ENCODE measurements at places on chromosomes 3 and 15.

- no peak for DNase-seq
These were observed 27.1 kb downstream of the SPSB4 start for GRCh38 chr3:141078200-141078599.

GRCh38 chr3:150300388-150300787 is 107.7 kb upstream of the TSC22D2 start:
- no peak for DNase-seq

- no peak for DNase-seq
These were observed 39.3 kb downstream of the RHCG start for GRCh38 chr15:89457086-89457485.

DNA sequence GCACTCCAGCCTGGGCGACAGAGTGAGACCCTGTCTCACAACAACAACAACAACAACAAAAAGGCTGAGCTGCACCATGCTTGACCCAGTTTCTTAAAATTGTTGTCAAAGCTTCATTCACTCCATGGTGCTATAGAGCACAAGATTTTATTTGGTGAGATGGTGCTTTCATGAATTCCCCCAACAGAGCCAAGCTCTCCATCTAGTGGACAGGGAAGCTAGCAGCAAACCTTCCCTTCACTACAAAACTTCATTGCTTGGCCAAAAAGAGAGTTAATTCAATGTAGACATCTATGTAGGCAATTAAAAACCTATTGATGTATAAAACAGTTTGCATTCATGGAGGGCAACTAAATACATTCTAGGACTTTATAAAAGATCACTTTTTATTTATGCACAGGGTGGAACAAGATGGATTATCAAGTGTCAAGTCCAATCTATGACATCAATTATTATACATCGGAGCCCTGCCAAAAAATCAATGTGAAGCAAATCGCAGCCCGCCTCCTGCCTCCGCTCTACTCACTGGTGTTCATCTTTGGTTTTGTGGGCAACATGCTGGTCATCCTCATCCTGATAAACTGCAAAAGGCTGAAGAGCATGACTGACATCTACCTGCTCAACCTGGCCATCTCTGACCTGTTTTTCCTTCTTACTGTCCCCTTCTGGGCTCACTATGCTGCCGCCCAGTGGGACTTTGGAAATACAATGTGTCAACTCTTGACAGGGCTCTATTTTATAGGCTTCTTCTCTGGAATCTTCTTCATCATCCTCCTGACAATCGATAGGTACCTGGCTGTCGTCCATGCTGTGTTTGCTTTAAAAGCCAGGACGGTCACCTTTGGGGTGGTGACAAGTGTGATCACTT is 2.0 kb downstream of the CCR5 start:
- no peak for DNase-seq

DNA sequence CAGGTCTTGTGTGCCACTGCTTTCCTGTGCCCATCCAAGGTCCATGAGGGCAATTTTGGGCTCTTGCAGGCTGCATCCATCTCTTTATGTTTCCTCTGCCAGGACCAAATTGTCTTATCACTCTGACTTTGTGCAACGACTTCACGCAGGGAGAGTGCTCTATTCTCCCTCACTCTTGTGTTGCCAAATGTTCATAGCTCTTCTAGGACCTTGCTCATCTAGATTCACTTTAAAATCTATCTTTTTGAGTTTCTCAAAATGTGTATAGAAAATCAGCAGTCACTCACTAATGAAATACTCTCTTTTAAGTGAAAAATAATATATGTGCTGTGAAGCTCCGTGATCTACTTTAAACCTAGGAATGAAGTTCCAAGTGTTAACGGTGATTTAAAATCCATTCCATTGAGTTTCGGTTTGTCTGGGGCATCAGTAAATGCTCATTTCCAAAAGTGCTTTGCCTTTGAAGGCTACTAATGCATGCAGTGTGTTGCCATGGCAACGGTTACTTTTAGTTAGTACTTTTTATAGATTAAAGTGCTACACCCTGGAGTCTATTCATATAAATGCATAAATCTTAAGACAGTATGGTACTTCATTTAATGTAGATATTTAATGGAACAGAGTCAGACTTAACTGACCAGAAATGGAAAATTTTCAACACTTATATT is 46.6 kb upstream of the GOLGA8J start:
- DNase-seq, result no peak

DNA sequence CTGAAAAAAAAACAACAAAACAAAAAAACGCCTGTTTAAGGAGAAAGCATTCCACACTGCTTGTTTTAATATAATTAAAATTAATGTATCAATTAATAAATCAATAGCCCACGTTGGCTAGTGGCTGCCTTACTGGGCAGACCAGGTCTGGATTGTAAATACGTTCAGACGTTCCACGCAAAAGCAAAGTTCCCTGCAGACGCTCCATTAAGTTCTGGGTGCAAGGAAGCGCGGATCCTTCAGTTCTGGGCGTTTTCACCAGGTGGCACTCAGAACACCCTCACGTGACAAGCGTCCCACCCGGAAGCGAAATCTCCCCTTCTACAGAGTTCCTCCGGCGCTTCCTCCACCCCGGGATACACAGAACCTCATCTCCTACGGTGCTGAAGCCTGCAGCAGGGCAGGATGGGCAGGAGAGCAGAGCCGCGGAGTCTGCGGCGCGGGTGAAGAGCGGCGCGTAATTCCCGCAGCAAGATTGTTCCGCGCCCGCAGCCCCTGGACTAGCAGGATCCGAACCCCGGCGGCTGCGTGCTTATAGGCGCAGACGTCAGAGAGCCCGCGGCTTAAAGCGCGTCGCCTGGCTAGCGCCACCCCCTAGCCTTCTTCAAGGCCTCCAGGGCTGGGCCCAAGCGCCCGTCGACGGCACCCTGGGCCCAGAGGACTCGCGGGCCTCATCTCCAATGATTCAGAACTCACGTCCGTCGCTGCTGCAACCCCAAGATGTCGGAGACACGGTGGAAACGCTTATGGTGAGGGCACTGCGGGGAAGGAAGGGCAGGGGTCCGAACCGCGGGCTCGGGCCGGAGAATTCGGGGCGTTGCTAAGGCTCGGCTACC is at the start of gene SLC25A38:
SLC25A38 (plus strand) TSS at position 326 of the 836 bp plus-strand sequence; CDS start at position 681, 355 bp downstream.
- DNase-seq, result no peak

GRCh38 chr15:71195242-71195641 is 80.0 kb downstream of the THSD4 start:
- no peak for DNase-seq

DNA sequence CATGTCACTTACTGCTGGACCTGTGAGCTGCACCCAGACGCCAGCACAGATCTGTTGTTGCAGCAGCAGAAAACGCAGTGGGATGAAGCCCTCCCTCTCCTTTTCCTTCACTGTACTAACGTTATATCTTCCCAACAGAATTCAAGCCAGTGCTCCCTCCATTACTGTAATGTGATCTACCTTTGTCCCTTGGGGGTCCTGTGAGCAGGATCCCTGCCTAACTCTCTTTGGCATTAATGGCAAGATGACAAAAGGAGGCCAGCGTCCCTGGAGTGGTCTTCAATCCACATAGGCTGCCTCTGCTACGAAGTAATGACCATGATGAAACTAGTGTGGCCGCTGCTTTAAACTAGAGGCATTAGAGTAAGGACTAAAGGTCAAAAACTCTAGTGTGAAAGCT is 69.3 kb upstream of the SOX14 start:
- no peak for DNase-seq

GRCh38 chr15:90664650-90665287 is 52.4 kb upstream of the BLM start:
- DNase-seq, result no peak

GRCh38 chr3:116444115-116444747 is 1.1 kb downstream of the LSAMP start:
- DNase-seq, result no peak

GRCh38 chr3:51622413-51622812 is 48.6 kb upstream of the TEX264 start:
- no peak for DNase-seq

- no peak for DNase-seq
These were observed 14.1 kb downstream of the KLF15 start for GRCh38 chr3:126342991-126343648.

DNA sequence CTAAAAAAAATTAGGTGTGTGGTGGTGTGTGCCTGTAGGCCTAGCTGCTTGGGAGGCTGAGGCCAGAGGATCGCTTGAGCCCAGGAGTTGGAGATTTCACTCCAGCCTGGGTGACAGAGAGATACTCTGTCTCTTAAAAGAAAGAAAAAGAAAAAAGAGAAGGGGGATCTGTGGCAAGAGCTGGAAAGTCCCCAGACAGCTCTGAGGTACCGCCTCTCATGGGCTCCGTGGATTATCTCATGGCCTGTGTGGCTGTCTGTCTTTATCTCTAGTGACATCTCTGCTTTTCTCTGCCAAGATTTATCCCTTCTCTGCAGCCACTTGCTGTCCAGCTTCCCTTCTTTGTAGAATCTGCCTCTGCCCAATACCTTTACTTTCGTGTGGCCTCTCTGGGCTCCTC is 5.7 kb downstream of the EXOSC7 start:
- no peak for DNase-seq

- no peak for DNase-seq
These were observed 158.6 kb upstream of the NR2E3 start for GRCh38 chr15:71651750-71652186.

- DNase-seq, result no peak
These were observed 41.5 kb downstream of the CSNK1G1 start for GRCh38 chr15:64314456-64314855.

DNA sequence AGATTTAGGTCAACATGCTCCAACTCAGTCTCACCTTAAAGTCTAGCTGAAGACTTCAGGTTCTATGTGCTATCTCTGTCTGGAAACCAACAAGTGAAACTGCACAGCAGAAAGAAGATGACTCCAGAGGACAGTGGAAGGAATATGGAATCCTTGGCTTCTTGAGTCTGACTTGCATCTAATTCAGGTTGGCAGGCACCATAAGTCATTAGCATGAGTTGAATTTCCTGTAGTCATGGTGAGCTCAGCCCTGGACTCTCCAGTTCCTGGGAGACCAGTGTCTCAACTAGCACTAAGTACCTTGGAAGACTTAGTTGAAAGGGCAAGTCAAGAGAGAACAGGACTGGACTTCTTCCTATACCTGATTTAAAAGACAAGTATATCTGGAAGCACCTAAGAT is 129.7 kb downstream of the DTWD1 start:
- no peak for DNase-seq

DNA sequence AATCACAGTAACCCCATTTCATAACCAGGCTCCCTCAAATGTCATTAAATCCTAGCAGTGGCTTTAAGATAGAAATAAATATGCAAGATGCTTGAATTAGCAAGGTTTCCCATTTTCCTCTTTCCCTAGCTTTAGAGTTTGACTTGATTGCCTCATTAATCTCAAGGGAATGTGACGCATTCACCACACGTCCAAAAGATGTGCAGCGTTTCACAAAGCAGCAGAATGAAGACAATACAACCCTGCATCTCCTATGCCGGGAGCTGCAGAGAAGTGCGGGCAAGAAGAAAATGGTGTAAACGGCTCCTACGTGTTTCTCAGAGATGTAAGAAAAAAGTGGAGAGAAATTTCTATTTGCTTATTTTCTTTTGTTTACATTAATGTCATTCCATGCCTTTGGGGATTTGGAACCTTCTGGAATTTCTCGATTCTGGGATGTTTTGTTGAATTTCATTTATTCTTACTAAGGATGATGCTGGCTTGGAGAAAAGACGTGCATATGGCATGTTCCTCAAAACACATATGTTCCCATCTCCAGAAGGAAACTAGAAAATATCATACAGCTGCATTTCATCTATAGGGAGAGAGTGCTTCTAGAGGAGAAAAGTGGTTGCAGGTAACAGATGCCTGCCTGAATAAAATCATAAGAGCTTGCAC is 27.8 kb upstream of the FRMD4B start:
- DNase-seq, result no peak

DNA sequence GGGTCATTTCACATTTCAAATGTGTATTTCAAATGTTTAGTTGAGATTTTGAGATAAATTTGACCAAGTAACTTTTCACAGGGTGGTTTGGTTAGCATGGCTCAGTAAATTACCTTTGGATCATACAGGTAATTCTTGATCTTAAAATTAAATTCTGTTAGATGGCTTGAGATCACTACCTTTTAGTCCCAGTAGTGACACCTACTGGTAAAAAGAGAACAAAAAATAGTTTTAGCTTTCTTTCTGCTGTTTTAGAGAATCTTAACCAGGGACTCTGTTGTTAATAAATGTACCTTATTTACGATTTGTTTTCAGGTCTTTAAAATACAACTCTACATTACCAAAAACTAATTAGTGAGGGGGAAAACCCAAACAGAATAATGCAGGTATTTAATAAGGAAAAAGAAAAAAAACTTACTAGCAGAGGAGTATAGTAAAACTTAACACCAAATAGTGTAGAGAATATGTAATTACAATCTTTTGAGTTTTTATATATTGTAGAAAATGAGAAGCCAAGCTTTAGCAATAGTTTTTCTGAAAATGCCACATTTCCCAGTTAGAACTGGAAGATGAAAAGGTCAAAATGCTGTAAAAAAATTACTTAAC is 620.3 kb upstream of the AGTR1 start:
- DNase-seq, result peak; percentile 8

DNA sequence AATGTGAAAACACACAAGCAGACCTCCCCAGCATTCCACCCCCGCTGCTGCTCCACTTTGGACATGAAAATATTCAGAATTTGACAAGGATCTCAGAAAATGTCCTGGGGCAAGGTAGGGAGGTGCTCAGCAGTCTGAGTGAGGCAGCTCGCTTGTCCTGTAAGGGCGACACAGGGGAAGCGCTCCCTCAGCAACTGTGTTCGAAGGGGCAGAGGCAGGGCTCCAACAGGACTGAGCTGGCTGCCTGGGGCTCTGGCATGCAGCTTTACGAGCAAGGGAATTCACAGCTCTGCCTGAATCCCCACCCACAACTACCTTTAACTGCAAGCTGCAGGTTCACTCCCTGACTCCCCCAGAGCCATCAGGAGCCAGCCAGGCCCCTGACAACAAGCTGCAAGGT is 287.0 kb upstream of the LYSMD4 start:
- no peak for DNase-seq

GRCh38 chr15:78422571-78423340 is 15.3 kb upstream of the IREB2 start:
- DNase-seq, result peak; percentile 14

DNA sequence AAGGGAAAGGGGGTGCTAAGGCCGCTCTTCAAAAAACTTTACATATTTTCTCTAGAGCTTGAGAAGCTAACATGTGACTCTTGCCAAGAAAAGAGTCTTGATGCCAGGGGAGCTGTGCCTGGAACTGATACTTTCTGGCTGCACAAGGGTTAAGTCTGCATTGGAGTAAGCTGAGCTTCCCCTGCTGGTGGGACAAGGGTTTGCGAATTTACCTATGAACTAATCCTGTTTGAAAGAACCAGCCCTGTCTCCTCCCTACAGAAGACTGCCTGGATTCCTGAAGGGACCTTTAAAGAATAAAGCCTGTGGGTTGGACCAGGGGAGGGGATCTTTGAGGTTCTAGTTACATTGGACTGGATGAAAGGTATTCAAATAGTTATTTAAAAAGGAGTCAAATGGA is 58.3 kb upstream of the EPHA3 start:
- no peak for DNase-seq

DNA sequence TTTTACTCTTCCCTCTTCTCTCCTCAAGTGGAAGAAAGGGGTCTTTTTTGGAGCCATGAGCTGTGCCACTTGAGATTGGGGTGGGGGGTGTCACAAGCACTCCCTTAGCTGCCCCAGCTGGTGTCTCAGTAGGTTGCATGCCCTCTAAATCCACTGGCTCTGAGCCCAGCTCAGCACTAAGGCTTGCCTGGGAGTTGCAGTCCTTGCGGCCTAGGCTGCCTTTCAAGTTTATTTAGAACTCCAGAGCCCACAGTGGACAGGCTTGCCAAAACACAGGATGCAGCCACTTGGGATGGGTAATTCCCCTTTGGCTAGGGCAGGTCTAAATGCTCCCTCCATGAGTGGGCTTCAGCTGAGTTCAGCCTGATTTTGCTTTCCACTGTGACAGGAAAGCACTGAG is 24.7 kb downstream of the C3orf20 start:
- no peak for DNase-seq

All from DMS79 treated with DMSO at 0.1 percent for 48 hours (cell line).